ENCODE measurements at places on chromosomes 7 and 10.
A peak's percentile ranks its signal among the peaks of the same experiment; 100 is the strongest.

DNA sequence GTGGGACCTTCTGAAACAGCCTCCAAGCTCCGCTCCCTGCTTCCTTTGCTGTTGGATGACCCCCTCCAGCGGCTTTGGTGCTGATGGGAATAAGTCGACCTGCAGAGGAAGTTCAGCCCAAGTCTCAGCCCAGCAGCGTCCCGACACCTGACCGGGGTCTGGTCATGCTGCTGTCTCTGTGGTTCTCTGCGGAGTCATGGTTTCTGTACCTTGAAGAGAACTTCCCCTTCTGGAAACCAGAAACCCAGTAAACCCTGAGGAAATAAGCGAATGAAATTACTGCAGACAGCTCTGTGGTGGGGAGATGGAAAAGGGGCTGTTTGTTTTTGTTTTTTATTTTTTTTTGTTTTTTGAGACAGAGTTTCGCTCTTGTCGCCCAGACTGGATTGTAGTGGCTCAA is 18.3 kb upstream of the ZNF12 start:
- no peak for ATAC-seq

- ATAC-seq = no peak
Observed at GRCh38 chr10:82267465-82267864, 392.5 kb downstream of the NRG3 start.

DNA sequence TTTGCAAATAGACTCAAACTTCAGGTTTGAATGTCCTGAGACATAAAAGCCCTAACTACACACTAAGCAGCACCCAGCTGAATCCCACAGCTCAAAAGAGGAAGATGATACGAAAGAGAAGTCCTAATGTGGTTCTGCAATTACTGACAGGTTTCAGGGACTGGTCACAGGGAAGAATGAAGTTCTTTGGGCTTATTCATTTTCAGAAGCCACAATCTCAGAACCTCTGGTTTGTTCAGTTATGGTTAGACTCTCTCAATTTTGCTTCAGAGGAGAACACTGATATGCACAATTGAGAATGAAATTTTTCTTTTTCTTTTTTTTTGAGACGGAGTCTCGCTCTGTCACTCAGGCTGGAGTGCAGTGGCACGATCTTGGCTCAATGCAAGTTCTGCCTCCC is 94.6 kb upstream of the FAM180A start:
- ATAC-seq = no peak

DNA sequence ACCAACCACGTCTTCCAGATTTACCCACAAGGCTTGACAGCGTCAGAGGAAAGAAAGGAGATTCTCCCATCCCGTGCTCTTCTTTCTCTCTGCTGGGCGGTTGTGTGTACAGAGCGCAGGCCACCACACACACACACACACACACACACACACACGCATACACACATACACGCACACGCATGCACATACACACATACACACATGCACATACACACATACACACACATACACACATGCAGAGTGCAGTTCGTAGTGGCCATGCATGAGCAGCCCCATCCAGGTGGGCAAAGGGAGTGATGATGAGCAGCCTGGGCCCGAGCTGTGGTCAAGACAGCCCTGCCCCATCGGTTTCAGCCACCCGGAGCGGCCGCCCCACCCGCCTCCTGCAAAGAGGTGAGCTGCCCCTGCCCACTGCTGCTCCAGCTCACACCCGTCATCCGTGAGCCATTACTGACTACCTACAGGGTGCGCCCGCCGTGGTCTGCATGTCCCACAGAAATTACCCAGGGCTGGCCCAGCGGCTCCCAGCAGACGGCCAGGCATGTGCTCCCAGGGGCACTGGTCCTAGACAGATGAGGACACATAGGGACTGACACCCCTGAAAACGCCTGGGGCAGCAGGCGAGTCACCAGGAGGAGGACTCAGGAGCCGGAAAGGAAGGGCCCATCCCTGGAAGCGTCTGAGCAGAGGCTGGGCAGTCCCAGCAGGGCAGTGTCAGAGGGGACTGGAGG is 69.6 kb downstream of the ASB13 start:
- ATAC-seq = peak; percentile 82

DNA sequence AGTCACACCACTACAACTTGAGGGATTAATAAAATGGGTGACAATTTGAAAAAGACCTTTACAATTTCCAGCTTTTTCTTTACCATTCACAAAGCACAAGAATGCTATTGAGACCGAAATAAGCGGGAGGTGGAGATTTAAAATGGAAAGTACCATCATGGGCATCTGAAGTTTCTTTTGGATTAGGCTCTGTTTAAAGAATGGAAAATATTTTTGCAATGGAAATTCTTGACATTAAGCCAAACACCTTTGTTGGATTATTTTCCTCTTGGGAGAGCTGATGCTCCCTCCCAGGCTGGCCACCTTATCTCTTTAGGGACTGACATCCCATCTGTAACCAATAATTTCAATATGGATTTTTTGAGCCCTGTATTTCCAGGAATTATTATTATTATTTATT is 62.5 kb downstream of the BPGM start:
- no peak for ATAC-seq

DNA sequence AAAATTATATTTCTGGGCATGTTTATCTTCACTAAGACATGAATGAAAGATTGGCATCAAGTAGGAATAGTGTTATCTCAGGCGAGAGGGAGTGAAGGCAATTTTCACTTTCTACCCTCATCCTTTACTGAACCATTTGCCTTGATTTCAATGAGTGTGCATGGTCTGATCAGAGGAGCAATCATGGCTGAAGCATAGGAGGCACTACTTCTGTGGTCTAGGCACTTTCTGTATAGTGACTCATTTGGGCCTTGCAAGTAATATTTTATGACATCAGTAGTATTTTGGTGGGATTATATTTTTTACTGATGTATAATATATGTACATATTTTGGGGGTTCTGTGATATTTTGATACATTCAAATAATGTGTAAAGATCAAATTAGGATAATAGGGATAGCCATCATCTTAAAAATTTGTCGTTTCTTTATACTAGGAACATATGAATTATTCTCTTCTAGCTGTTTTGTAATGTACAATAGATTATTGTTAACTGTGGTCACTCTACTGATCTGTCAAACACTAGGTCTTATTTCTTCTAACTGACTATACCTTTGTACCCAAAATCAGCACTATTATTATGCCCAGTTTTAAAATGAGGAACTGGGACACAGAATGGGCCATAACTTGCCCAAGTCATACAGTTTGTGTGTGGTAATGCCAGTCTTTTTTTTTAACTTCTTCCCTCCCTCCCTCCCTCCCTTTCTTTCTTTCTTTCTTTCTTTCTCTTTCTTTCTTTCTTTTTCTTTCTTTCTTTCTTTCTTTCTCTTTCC is 101.9 kb downstream of the RAB11FIP2 start:
- no peak for ATAC-seq

DNA sequence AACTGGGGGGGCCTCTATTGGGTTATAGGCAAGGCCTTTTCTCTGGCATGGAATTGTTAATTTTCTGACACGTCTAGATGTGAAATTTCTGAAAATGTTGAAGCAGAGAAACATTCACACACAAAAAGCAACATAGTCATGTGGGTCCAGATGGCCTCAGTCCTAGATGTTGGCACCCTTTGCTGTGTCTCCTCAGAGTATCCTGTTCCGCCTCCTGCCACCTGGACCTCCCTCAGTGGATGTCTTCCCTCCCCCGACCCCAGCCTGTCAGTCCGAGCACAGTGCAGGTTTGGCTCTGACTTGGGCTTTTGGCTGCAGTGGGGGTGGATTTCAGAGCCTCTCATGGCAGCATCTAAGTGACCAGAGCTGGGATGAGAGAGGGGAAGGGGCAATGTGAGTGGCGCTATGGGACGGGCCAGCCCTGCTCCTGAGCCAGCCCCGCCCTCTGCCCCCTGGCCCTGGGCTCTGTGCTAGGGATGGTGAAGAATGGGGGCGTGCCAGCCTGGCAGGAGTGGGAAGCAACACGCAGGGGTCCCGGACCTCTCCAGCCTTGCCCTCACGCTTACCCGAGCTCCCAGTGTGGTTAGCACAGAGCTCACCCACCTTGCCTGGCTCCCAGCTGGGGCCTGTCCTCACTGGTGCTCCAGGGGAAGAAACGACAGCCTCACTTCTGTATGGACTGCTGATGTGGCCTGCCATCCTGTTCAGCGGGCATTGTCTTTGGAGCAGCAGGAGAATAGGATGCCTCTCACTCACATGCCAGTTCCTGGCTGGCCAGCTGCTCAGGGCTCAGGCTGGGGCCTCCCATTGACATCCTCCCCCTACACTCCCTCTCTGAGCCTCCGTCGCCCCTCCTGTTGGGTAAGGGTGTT is 6.2 kb downstream of the ATP6V0E2 start:
- no peak for ATAC-seq

DNA sequence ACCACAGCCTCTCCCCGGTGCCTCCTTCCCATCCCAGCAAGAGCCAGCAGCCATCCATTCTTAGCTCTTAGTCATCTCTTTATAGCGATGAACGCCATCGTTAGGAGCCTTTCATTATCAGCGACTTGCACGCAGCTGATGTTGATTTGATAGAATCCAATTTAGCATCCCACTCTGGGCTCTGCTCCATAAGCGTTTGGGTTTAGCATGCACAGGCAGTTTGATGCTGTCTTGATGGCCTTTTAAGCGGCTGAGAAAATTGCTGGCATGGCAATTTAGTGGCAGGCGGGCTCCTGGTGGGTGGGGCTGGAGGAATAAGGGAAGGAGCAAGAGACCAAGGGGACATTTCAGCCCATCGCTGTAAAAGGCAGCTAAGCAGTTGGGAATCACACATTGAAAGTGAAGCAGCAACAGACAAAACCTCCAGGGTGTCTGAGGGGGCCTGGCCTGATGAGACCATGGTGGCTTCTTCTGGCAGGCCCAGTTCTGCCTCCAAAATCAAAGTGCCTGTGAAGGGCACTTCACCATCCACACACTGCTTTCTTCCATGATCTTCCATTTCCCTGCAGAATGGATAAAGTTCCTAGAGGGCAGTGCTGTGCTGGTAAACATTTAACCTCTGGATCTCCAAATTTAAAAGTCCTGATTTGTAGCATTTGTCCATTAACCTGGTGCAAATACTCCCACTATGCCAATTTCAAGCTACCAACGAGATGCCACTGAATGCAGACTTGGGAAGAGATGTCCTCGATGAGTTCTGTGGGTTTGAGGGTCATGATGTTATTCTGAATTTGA is 107.8 kb upstream of the PLXNA4 start:
- ATAC-seq = no peak

GRCh38 chr10:3977761-3978160 is 192.8 kb upstream of the KLF6 start:
- no peak for ATAC-seq

- no peak for ATAC-seq
Observed at GRCh38 chr10:110033701-110034235, 26.0 kb downstream of the ADD3 start.

- no peak for ATAC-seq
Observed at GRCh38 chr7:39187130-39187529, 209.4 kb downstream of the POU6F2 start.

DNA sequence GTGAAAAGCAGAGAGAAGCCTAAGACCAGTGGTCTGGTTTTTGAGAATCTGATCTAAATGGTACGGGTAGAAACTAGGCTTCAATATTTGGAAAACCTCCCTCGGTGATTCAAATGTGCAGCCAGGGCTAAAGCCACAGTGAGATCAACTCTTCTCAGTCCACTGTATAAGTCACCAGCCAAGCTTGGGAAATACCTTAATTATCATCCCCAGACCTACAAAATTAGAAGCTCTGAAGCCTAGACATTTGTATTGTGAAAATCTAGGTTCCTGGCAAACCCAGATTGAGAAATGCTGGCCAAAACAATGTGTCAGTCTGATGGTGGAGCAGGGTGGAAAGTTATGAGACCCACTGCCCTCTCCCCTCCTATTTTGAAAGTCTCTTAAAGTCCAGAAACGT is 131.7 kb downstream of the DGKI start:
- no peak for ATAC-seq

- ATAC-seq = peak; percentile 88
Observed at GRCh38 chr10:17805921-17806577, 3.1 kb upstream of the MRC1 start.

DNA sequence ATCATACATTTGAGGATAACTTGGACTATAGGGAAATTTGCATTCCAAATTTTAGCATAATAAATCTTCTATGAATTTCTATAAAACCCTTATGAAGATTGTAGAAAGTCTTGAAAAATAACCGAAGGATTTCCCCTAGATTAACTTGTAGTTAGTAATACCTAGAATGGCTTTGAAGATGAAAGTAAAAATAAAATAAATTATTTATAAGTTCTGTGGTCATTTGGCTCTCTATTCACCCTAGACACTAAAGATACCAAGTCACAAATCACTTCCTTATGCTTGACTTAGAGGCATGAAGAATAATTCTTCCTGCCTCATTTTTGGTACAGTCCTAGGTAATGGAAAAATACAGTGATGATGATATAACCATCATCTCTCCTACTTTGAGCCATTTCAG is 79.3 kb downstream of the CSTF2T start:
- no peak for ATAC-seq

GRCh38 chr7:85634951-85635350 is 448.1 kb upstream of the SEMA3D start:
- ATAC-seq = no peak

- peak; percentile 59 for ATAC-seq
Observed at GRCh38 chr7:96179837-96180236, 142.1 kb downstream of the SLC25A13 start.
